CD4-positive, alpha-beta T cell treated with Interleukin-4 for 1 hour (primary cell): ENCODE measurements at places on chromosomes 13 and 19.

DNA sequence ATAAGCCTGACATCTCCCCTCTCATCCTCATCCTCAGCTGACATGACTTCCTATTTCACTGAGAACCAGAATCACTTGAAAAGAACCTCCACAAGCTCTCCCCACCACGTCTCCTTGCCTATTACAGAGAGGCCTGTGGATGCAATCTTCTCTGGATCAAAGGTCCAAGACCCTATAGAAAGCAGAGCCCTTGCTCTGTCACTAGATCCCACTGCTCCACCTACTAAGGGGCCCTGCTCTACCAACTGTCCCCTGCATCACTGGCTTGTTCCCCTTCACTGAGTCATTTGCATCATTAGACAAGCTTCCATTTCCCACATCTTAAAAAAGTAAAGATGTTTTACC lies 40.8 kb downstream of the RCBTB2 start:
- no peak for DNase-seq

DNA sequence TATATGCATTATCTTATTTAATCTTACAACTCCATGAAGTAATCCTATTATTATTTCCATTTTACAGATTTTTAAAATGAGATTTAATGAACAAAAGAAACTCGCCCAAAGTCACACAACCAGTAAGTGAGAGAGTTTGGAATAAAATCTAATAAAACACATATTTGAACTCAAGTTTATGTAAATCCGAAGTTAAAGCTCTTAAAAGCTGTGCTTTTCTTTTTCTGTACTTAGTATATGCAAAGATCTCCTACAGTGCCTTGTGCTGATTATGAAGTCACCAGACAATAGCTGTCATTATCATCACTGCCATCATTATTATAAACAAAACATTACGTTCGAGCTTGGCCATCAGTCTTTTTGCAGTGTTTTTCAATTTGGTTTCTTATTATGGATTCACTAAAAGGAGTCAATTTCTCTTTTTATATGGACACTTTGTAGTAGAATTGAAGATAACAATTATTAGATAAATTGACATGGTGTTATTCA lies 29.7 kb upstream of the ENOX1 start:
- no peak for DNase-seq

DNA sequence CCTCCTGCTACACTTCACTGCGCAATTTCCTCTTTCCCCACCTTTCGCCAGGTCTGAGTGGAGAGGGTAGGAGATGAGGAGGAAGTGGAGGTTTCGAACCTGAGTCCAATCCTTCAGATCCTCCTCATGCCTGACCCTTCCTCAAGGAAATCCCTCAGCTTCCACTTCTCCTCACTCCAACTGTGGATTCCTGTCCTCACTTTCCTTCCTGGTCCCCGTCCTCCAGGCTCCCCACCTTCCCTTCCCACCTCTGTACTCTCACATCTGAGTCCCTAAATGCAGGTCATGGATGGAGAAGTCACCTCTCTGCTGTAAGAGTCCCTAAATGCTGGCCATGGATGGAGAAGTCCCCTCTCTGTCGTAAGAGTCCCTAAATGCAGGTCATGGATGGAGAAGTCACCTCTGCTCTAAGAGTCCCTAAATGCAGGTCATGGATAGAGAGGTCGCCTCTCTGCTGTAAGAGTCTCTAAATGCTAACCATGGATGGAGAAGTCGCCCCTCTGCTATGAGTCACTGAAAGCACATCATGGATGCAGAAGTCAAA lies 3.1 kb downstream of the TMEM86B start:
- no peak for DNase-seq

DNA sequence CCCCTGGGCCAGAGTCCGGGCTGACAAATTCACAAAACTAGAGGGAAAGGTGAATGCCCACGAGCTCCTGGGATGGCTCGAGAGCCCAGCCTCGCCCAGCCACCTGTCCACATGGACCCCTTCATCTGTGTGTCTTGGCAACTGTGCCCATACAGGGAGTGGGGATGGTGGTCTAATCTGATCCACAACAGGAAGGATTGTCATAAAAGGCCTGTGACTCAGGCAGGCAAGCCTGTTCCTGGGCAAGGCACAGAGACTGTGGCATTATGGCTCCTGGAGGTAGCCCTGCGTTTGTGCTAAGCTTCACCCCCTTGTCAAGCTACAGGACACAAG lies 20.0 kb downstream of the CAPS start:
- DNase-seq: no peak

GRCh38 chr19:14674764-14675163 lies at the start of gene ADGRE3:
Gene ADGRE3, minus strand, starts transcription at chr19:14674844. Its CDS starts 74 bp downstream, at chr19:14674770.
- no peak for DNase-seq

- DNase-seq: no peak
Measured at GRCh38 chr13:98972627-98973026, 5.2 kb downstream of the DOCK9 start.

GRCh38 chr19:5903624-5904351 lies at the start of gene NDUFA11:
Gene NDUFA11, minus strand, starts transcription at chr19:5903790. Its CDS starts 82 bp downstream, at chr19:5903708.
- DNase-seq: peak; percentile 96
